ENCODE measurements at places on chromosomes 13 and 19.

- DNase-seq, result no peak
Observed at GRCh38 chr13:31768351-31768750, 29.0 kb downstream of the RXFP2 start.

DNA sequence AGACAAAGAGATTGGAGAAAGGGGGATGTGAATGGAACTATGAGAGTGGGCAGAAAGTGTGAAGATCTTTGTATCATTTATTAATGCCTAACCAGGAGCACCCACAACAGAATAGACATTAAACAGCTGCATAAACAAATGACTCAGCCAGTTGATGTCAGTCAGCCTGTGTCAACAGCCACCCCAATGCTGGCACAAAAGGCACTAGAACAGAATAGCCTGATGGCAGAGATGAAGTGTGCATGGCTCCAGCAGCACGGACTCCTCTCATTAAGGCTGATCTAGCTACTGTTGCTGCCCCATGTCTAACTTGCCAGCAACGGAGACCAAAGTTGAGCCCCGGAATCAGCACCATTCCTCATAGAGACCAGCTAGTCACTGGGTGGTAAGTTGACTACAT lies 7.8 kb downstream of the CPB2 start:
- no peak for DNase-seq

DNA sequence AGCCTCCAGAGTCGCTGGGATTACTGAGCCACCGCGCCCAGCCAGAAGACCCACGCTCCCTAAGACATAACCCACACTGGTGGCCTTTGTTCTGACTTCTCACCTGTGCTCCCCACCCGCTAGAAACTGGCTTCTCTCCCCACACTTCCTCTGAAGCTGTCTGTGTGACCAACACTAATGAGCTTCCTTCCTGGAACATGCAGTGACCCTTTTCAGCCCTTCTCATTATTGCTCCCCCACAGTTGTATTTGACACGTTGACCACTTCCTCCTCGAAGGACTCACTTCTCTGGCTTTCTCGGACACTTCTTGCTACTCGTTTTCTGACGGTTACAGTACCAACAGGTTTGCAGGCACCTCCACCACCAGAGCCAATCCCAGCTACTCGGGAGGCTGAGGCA lies 10.9 kb downstream of the NCR1 start:
- no peak for DNase-seq

DNA sequence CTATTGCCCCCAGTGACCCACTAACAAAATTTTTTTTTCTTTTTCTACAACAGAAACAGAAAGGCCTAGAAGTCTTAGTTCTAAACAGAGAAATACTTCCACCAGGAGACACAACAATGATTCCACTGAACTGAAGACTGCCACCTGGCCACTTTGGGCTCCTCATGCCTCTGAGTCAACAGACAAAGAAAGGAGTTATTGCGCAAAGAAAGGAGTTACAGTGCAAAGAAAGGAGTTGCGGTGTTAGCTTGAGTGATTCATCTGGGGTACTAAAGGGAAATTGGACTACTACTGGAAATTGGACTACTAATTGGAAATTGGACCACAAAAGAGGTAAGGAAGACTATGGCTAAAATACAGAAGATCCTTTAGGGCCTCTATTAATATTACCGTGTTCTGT lies 116.6 kb downstream of the PCDH17 start:
- DNase-seq, result no peak

DNA sequence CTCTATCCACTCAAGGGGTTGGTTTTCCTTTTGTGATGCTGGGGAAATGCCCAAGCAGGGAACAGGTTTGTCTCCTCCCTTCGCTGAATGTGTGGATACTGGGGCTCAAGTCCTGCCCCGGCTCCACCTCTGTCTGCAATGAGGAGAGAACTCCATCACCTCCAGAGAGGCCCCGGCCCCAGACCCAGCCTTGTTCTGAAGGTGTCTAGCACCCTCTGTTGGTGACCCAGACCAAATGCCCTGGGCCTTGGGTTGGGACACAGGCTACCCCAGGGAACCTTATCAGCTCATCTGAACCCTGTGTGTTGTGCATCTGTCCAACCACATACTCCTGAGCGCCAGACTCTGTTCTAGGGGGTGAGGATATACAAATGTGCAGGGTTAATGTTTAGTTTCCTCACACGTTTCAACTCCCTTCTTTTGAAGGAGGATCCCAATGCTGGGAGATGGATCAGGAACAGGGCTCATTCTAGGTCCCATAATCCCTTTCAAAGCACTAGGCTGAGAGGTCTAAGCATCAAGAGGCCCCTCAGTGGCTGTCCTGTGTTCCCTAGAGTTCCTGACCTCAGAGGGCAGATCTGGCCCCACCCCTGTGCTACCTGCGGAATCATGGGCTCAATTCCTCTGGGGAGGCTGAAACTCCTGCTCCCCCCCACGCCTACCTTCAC lies 112.5 kb upstream of the SLC7A1 start:
- DNase-seq, result peak; percentile 35

GRCh38 chr19:44666852-44667556 lies 4.3 kb upstream of the CEACAM19 start:
- no peak for DNase-seq

DNA sequence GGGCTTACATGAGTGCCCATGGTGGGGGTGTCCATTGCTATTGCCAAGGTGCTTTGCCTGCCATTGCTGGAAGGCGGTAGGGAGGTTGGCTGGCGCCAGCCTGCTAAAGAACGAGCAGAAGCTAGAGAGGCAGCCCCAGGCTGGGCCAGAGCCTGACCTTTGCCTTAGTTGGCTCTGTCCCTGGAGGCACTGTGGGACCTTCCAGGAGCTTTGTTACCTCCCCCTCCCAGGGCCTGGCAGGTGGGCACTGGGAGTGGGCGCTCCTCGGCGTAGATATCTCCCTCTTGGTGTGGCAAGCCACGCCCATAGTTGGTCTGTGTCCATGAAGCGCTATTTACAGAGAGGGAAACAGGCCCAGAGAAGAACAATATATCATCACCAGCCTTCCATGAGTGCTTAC lies 2.3 kb upstream of the SLC25A42 start:
- DNase-seq, result no peak

DNA sequence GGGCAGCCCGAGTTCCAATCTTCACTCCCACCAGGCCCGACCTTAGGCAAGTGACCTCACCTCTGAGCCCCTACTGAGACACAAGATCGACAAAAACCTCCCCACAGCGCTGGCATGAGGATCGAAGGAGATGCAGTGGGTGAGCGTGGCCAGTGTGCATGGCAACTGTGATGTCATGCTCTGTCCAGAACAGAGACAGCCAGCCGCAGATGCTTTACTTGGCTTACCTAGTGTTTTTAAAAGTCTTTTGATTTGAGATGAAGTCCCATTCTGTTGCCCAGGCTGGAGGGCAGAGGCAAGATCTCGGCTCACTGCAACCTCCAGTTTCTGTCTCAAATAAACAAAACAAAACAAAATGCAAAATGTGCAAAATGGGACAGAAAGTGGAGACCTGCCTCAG lies 47.4 kb upstream of the CCNE1 start:
- no peak for DNase-seq

GRCh38 chr13:104650431-104650830 lies 1584.2 kb upstream of the SLC10A2 start:
- no peak for DNase-seq

DNA sequence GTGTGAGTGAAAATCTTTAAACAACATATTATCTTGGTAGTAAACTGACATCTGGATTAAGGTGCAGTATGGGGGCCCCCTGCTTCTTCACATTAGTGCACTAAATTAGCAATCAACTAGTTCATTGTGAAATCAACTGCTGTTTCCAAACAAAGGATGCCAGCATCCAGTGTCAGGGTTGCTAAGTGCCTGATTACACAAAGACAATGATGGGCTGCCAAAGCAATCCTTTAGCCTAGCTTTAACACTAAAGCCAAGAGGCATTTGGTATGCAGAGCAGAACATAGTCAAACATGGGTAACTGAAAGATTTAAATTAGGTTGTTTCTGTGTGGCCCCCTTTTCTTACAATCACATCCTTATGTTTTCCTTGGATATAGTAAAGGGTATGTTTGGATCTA lies 543.1 kb upstream of the SLITRK5 start:
- DNase-seq, result no peak

- no peak for DNase-seq
Observed at GRCh38 chr13:30737511-30738337, 2.4 kb downstream of the ALOX5AP start.

- no peak for DNase-seq
Observed at GRCh38 chr19:21158523-21159135, 16.8 kb downstream of the ZNF431 start.

DNA sequence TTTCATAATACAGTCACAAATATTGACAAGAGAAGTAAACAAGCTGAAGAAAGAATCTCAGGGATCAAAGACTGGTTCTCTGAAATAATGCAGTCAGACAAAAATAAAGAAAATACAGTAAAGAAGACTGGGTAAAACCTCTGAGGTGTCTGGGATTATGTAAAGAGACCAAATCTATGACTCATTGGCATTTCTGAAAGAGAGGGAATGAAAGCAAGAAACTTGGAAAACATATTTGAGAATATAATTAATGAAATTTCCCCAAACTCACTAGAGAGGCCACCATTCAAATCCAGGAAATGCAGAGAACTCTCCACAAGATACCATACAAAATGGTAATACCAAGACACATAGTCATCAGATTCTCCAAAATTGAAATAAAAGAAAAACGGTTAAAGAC lies 53.0 kb upstream of the GPC6 start:
- no peak for DNase-seq

DNA sequence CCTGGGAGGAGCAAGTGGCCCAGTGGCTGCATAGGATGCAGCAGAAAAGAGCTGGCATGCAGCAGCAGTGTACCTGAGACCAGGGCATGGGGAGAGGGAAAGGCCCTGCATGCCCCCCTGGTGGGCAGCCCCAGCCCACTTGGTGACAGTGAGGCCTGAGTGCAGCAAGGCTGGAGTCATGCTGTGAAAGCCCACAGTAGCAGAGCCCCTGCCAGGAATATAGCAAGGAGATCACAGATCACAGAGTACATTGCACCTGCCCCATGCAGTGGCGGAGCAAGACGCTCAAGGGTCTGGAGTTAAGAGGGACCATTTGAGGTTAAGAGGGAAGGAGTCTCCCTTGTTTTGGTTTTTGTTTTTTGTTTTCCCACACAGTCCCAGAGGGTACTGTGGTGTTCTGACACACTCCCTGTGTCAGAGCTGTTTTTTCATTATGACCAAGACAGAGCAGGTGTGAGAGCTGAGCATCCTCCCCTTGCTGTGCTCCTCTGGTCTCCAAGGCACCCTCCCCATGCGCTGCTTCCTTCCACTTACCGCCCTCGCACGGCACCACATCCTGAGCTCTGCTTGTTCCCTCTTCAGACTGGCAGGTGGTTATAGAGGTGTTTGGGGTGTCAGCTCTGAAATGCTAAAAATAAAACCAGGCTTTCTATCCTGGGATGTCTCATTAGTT lies 85.0 kb upstream of the UBL3 start:
- peak; percentile 86 for DNase-seq

GRCh38 chr13:27631156-27631555 lies 9.5 kb downstream of the POLR1D start:
- DNase-seq, result no peak

DNA sequence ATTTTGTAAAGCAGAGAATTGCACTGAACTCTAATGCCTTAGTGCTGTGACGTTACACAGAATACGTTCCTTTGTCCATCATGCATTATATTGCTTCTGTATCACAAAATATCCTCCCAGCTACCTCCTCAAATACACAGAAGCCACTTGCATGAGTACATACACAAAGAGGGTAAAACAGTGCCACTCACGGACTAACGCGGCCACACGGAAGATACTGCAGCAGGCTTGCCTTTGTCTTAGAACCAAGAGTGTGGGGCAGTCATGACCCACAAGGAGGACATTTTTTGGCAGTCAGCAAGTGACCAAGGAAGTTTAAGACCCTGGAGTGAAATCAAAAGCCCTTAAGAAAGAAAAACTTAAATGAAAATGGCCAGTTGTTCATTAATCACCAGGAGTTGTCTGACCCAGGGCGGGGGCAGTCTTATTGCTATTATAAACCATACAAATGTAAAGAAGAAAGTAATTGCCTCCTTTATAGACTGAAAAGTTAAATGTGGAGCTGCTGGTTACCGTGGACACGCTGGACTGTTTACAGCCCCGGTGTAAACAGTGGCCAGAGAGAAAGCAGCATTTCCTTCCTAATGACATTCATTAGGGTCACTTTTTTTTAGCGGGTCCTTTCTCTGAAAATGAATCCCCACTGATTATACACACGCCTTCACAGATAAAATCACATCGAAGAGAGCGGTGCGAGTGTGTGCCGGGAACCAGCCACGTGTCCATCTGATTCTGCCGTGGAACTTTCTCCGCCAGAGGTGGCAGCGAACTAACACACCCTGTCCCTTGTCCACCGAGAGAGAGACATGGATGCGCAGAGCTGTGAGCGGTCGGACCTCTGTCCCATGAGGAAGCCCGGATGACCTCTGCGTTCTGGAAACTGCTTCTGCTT lies 66.8 kb downstream of the SOX1 start:
- DNase-seq, result no peak

GRCh38 chr13:108827646-108828045 lies 198.2 kb downstream of the MYO16 start:
- no peak for DNase-seq

GRCh38 chr13:38417727-38418126 lies 68.1 kb downstream of the UFM1 start:
- no peak for DNase-seq

DNA sequence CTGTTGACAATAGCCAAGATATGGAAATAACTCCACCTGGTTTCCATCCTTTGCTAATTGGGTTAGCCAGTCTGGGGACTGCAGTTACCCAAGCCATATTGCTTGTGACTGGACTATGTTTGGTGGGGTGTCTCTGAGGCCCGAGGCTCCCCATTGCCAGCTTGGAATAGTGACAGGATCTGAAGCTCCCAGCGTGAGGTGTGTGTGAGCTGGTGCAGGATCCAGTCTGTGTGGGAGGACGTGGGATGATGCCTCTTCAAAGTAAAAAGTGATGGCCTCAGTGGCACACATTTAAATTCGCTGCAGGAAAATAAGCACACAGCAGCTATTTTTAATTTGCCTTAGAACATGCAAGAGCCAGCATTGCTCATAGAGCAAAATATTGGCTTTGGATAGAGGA lies 75.0 kb downstream of the TEX26 start:
- DNase-seq, result no peak

GRCh38 chr13:105170438-105170837 lies 1365.0 kb downstream of the EFNB2 start:
- DNase-seq, result no peak

- DNase-seq, result no peak
Observed at GRCh38 chr19:49125025-49125731, 5.8 kb downstream of the PPFIA3 start.

- no peak for DNase-seq
Observed at GRCh38 chr19:46998445-46999125, 21.1 kb upstream of the NPAS1 start.

DNA sequence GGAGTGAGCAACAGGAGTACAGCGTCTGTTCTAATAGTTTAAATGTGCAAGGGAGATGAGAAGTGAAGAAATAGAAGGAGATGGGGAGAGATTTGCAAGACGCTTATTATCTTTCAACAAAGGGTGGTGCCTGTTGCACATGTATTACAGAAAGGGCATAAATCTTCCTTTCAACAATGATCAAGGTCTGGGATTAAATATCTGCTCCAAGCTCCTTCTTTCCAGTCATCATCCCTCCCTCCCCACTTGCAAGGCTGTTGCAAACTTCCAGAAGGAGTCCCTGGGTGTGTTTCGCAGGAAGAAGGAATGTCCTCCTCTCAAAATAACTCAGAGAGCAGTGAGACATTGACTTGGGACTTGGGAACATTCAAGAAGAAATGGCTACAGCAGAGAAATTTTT lies 63.5 kb upstream of the MYCBP2 start:
- no peak for DNase-seq

GRCh38 chr19:6753178-6754031 lies 13.8 kb downstream of the SH2D3A start:
- DNase-seq, result peak; percentile 83
